ENCODE measurements at places on chromosomes 2 and 18.

DNA sequence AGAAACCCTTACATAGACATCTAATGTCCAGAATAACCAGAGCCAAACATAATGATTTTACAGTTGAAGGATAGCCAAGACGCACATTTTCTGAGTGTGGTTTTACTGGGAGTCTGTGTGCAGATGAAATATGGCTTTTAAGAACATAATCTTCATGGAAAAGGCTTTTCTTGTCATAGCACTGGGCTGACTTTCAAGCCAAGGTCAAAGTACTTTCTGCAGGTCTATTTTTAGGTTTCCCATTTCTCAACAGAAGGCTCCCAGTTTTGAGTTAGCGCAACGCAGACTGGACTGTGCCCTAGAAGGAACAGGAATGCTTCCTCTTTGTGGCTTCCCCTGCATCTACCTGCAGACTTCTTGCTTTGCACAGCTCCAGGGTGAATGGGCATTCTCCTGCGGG, 92.3 kb upstream of the UPP2 start:
- DNase-seq = no peak

GRCh38 chr2:163122257-163122656, 283.7 kb upstream of the KCNH7 start:
- no peak for DNase-seq

DNA sequence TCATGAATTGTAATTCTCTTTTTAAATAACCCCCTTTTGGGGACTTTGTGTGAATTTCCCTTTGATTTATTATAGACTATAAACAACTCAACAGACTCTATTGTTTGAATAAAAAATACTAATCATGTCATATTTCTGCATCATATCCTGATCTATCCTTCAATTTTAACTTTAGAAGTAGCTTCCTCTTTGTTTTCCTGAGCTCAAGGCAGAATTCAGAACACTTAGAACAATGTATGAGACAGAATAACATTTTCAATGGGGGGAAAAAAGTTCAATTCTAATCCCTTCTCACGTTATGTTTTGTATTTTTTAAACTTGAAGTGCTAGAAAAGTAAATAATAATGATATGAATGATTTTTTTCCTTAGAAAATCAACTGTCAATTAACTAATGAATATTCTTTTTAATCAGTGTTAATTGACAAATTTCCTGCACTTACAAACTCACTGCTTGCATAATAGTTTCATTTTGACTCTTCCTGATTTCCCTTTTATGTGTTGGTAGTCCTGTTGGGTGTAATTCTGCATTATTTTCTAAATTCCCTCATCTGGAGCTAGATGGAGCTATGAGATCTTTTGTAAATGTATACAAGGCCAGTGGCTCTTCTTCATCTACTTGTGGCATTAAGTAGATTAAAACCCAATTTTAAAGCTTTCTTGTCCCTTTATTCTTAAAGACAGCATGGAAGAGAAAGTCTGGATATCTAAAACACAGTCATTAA, 326.1 kb downstream of the PARD3B start:
- DNase-seq = no peak

- peak; percentile 96 for DNase-seq
These were observed 131.5 kb downstream of the ATP9B start for GRCh38 chr18:79200546-79201268.

DNA sequence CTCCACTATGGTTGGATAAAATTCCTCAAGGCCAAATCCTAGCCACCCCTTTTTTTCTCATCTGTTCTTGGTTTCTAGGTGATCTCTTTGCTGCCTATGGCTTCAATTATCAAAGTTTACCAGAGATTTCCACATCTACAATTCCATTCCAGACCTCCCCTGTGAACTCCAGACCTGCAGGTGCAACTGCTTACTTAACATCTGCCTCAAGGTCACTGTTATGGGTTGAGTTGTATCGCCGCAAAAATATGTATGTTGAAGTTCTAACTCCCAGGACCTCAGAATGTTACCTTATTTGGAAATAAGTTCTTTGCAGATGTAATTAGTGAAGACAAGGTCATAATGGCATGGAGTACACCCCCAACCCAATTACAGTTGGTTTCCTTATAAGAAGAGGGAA, 60.4 kb upstream of the SOS1 start:
- DNase-seq = no peak

All from coronary artery (tissue), 2 donors.